Naive thymus-derived CD8-positive, alpha-beta T cell (primary cell): ENCODE measurements at places on chromosomes 2 and 18.

DNA sequence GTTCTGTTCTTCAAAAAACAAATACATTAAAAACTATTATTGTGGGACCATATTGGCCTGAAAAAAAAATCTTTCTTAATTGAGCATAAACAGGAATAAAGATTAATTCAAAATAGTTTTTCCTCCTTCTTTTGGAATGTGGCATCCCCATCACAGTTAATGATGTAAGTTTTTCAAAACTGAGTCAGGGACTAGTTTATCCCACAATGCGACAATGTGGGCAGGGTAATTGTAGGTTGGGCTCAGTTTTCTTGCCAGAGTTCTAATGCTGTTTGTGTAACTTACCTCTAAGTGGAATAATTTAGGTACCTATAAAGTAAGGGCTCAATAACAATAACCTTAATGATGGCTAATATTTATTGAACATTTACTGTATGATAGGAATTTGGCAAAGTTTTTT is 82.0 kb downstream of the PMS1 start:
- no peak for DNase-seq

- DNase-seq = no peak
Measured at GRCh38 chr18:8045160-8045883, 478.2 kb downstream of the PTPRM start.

- no peak for DNase-seq
Measured at GRCh38 chr2:50346629-50347357, 685.1 kb downstream of the NRXN1 start.

- DNase-seq = no peak
Measured at GRCh38 chr2:19461504-19462255, 103.3 kb upstream of the OSR1 start.

DNA sequence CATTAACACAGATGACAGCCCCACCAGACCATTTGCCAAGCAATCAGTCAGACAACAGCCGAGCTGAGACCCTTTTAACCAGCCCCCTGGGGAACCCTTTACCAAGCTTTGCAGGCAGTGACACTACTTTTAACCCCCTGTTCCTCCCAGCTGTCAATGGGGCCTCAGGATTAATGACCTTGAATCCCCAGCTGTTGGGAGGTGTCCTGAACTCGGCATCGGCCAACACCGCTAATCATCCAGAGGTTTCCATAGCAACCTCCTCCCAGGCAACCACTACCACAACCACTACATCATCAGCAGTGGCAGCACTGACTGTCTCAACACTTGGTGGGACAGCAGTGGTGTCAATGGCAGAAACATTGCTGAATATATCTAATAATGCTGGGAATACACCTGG is 160.9 kb upstream of the EPC2 start:
- no peak for DNase-seq
